Fibroblast of skin of back (primary cell): ENCODE measurements at places on chromosomes 11 and 22.

DNA sequence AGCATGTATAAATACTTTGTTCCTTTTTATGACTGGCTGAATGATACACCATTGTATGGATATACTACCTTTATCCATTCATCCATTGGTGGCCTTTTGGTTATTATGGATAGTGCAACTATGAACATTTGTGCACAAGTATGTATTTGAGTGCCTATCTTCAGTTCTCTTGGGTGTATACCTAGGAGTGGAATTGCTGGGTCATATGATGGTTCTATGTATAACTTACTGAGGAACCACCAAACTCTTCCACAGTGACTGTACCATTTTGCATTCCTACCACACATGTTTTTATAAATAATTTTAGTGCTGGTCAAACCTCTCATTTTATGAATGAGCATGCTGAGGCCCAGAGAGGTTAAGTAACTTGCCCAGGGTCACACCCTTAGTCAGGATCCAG, 3.8 kb upstream of the PATZ1 start:
- no peak for DNase-seq

GRCh38 chr11:76803023-76803422, 19.9 kb downstream of the TSKU start:
- peak; percentile 45 for DNase-seq

GRCh38 chr11:11065396-11065795, 207.5 kb upstream of the ZBED5 start:
- DNase-seq: no peak

DNA sequence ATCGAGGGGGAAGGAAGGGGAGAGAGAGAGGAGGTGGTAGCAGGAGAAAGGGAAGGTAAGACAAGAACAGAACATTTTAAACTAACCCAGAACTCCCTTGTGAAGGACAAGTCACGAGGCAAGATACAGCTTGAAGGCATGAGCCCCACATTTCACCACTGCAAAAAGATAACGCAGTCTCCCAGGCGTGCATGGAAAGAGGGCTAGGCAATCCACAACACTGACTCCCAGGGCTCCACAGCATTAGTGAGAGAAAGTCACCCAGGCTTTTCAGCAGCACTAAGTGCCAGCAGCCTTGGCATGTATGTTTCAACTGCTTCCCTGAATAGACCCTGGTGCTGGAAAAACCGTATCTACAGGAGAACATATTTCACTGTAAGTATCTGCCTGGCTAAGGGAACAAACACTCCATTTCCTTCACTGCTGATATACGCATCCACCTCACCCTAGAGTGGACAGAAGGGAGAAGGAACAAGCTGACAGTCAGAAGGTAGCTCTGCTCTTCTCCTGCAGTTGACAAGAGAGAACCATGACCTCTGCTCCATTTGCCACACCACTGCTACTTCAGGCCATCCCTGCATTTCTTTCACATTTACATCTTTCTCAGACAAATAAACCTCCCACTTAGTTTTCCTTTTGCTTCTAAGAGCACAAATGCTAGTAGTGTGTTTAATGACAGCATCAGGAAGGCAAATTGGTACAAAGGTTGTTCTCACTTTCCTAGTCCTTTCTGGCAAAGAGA, 87.9 kb downstream of the AMBRA1 start:
- no peak for DNase-seq

DNA sequence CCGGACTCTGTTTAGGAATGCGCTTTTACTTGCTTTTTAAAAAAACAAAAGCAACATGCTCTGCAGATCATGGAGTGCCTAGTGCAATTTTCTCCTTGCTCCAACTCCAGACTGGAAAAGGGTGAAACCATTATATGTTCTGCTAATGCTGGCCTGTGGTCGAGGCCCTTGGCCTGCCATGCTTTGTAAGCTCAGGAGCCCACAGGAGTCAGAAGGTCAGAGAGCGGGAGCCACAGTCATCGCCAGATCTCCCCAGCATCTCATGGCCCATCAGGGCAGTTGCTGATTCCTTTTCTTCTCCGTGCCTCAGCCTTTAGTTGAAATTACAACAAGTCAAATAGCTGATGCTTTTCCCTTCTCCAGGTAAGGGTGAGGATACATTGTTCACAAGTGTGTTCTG, 80.3 kb downstream of the DDIAS start:
- no peak for DNase-seq

GRCh38 chr11:70409871-70410270, 11.5 kb downstream of the CTTN start:
- DNase-seq: no peak

GRCh38 chr11:111978028-111978771, 41.1 kb downstream of the DIXDC1 start:
- peak; percentile 83 for DNase-seq

- peak; percentile 83 for DNase-seq
These were observed 878 bp downstream of the RRAS2 start for GRCh38 chr11:14357881-14358728.

DNA sequence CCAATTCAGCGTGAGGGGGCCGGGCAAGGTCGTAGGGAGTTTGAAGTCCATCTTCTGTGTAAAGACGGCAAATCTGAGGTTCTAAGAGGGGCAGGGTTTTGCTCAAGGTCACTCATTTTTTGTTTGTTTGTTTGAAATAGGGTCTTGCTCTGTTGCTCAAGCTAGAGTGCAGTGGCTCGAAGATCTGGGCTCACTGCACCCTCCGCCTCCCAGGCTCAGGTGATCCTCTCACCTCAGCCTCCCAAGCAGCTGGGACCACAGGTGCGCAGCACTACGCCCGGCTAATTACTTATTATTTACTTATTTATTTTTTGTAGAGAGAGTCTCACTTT, 355 bp upstream of the AP1B1 start:
- DNase-seq: no peak

DNA sequence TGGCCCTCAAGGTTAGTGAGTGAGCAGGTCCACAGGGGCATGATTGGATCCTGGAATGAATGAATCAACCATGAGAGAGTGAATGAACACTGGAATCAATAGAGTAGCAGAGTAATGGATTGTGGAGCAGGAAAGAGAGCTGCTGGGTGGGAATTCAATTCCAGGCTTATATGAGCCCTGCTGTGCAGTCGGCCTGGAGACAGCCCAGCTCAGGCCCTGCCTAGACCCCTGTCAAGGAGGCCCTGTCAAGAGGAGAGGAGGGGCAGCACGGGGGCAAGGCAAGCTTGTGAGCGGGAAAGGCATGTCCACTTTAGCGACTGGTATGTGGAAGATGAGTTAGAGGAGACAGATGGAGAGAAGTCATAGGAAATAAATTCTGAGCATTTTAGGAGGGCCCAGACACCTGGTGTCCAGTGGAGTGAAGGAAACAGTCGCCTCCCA, 1.3 kb upstream of the FOLR1 start:
- no peak for DNase-seq

DNA sequence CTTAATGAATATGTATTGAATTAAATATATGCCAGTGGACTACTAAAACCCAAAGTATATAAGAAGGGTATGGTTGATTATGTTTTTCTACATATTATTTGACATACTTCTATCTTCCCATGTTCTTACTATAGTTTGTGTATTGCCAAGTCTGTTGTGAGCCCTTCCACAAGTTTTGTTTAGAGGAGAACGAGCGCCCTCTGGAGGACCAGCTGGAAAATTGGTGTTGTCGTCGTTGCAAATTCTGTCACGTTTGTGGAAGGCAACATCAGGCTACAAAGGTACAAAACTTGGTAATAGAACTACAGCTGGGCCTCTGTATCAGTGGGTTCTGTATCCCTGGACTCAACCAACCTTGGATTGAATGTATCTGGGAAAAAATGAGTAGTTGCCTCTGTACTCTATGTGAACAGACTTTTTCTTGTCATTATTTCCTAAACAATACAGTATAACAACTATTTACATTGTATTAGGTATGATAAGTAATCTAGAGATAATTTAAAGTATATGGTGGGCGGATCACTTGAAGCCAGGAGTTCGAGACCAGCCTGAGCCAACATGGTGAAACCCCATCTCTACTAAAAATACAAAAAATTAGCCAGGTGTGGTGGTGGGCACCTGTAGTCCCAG, 38.7 kb upstream of the TTC36 start:
- DNase-seq: peak; percentile 68

DNA sequence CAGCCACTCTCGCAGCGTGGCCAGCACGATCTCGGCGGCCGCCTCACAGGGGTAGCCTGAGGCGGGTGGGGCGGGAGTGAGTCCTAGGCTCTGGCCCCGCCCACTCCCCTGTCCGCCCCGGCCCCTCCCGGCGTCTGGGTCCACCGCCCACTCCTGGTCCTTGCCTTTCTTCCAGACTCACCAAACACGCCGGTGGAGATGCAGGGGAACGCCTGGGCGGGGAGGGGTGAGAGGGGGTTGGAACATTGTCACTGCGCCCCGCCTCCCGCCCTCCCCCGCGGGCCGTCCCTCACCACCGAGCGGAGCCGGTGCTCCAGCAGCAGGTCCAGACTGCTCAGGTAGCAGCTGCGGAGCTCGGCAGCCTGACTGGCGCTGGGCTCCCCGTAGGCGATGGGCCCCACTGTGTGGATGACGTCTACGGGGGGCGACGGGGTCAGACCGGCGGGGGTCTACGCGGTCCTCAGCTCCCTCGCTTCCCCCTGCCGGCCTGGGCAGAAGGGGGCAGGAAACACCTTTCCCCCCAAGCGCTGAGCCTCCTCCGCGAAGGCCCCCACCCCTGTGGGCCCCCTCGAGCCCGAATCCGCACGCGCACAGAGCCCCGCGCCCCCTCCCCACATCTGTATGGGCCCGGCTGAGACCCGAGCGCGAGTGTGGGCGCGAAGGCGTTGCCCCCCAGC, 13.2 kb downstream of the OTUB1 start:
- DNase-seq: peak; percentile 28

GRCh38 chr11:119641983-119642745, 86.8 kb downstream of the NECTIN1 start:
- no peak for DNase-seq

GRCh38 chr11:110176366-110177085, 83.3 kb downstream of the ZC3H12C start:
- DNase-seq: peak; percentile 57

DNA sequence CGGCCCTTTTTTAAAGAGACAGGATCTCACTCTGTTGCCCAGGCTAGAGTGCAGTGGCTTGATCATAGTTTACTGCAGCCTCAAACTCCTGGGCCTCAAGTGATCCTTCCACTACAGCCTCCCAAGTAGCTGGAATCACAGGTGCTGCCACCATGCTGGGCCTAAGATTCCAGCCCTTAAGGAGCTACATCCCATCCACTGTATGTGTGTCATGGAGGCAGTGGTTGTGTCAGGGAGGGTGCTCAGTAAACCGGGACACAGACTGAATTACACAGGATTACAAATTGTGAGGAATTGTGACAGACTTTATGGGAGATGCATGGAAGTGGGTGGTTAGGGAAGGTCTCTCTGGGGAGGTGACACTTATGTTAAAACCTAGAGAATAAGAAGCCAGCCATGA, 2.1 kb upstream of the PPIL2 start:
- no peak for DNase-seq

DNA sequence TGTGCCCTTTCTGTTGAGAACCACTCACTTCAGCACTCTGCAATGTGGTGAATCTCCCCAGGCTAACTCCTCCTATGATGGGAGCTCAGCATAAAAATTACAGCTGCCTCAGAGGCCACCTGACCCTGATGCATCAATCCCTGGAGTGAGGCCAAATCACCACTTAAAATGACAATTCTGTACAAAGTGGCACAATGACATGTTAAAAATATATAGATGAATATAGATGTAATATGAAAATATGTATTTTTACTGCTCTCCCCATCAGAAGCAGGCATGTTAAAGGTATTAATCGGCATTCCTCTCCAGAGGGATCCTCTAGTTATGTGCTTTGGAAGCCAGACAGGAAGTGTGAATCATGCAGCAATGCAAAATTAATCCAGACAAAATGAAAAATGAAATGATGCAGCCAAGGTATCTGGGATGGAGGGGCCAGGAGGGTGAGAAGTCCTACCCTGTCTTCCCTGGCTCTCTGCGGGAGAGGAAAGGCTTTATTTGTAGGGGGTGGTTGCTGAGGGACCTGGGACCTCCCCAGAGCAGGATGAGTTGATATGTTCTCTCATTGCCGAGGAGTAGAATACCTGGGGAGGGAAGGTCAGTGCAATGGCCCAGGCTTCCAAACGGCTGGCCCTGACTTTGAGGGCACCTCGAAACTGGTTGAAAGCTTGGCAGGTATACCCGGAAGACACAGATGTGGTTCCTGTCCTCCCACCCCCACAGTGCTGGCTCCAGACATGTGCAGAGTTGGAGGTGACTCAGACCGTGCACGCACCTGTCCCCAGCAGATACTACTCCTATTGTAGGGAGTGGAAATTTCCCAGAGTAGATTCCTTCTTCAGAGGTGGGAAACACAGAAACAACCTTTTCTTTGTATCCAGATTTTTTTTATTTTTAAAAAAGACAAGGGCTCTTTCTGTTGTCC, 347.9 kb upstream of the NCAM1 start:
- peak; percentile 88 for DNase-seq

- peak; percentile 9 for DNase-seq
These were observed 786 bp downstream of the CAPN1 start for GRCh38 chr11:65182258-65183170.
